ENCODE measurements at places on chromosomes 2 and 18.

DNA sequence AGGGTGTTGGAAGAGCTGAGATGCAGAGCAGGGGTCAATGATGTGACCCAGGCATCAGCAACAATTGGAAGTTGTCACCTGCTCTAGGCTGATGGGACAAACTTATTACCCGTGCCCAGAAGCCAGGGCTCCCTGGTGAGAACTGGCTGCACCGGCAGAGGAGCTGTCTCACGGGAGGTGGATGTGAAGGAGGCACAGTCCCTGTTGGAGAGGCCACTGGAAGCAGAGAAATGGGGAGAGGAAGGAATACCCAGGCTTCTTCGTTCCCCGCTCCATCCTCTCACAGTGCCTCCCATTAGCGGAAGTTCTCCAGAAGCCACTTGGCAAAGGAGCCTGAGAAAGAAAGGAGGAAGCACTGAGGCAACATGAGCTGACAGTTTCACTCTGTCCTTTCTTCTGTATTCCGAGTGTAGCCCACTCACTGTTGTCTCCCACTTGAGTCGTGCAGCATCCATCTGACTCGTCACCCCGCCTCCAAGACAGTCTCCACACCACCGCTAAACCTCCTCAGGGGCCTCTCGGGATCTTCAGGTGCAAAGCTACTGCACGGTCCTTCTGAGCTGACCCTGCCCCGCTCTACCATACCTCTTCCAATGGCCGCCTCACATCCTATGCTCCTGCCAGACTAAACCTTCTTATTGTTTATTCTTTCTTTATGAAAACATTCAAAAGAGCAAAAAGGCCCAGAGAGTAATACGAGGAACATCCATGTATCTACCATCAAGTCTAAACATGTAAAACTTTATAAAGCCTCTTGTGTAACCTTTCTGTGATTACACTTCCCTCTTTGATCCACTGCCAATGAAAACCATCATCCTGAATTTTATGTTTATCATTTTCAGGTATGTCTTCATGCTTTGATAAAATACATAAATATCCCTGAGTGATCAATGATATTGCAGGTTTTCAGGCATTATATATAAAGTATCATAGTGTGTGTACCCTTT lies 19.1 kb upstream of the AFTPH start:
- DNase-seq = no peak

GRCh38 chr2:35503311-35503710 lies 852.3 kb upstream of the CRIM1 start:
- no peak for DNase-seq

DNA sequence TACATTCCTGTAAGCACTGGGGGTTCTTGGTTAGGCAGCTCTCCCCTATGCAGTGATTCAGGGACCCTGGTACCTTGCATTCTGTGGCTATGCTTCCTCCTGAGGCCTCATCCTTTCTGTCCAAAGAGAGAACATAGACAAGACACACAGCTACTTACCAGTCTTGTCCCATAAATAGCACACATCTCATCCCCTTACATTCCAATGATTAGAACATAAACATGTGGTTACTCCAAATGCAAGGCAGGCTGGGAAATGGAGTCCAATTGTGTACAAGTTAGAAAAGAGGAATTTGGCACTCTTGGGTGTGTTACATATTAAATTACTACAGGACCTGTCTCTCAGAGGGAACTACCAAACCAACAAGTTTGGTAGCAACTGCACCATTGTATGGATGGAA lies 171.3 kb downstream of the ARHGAP15 start:
- DNase-seq = no peak

DNA sequence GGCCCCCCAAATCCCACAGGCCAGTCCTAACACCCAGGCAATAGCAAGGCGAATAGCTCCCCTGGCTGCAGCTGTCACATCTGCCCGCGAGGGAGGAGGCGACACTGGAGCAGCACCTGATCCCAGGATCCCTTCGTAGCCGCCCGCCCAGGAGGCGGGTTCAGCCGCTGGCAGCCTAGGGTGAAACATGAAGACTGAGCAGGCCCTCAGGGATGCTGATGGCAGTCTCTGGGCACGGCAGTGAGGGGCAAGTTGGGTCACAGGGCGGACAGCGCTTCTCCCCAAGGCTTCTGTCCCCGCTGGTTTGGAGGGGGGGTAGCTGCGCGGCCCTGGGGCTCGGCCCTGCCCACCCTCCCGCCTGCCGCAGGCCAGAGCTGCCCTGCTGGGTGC lies 1.9 kb downstream of the DNMT3A start:
- no peak for DNase-seq

- DNase-seq = no peak
Observed at GRCh38 chr2:178282075-178282815, 87.9 kb downstream of the OSBPL6 start.

GRCh38 chr2:166017208-166017607 lies 63.6 kb upstream of the TTC21B start:
- DNase-seq = no peak

Measured in CD4-positive, alpha-beta T cell treated with Interleukin-21 for 1 hour (primary cell).